ENCODE measurements at places on chromosomes 7 and 10. TPM values are rescaled to one million over a fixed set of nuclear protein-coding genes. Genes with fewer than 3 reads are reported as not detected.

RNF32 gene
- 0.75 TPM for total RNA-seq

ATG9B gene
- 0.22 TPM for total RNA-seq

MYL10 gene
- total RNA-seq, result 14.8 TPM

HOGA1 gene
- 0.89 TPM for total RNA-seq

HOXA2 gene
- total RNA-seq, result 0.71 TPM

COL1A2 gene
- total RNA-seq, result 5,114 TPM

ERVW-1 gene
- 0.40 TPM for total RNA-seq

HIF1AN gene
- 9.4 TPM for total RNA-seq

POP7 gene
- 31.6 TPM for total RNA-seq

NODAL gene
- total RNA-seq, result 0.04 TPM

AUTS2 gene
- 28.6 TPM for total RNA-seq

LAMB4 gene
- total RNA-seq, result 0.13 TPM

LRRD1 gene
- total RNA-seq, result 0.31 TPM

GPR15LG gene
- total RNA-seq, result not detected

DNA sequence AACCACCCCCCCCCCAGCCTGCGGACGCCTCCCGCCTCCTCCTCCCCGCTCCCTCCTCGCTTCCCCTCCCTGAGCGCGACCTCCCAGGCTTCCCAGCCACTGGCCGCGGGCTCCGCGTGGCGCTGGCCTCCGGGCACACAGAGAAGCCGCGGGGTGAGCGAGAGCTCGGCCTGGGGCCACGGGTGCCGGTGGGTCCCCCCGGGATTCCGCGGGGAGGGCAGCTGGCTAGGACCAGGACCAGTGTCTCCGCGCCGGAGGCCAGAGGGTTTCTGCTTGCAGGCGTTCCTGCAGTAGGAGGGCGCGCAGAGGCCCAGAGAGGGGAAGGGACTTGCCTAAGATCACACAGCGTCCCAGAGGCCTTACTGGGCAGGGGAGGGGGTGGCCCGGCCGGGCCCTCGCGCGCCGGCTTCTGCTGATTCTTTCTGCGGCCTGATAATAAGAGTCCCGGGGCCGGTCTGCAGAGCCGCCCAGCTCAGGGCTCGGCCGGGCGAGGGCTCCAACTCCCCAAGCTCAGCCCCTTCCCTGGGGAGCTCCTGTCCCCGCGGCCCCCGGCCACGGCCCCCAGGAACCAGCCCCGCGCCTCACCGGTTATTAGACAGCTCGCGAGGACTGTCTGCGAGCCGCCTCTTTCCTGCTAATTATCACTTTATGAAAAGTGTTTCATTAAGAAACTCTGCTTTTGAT is 10.1 kb downstream of the UNCX start:
- no peak overlapping the region for H3K4me3 ChIP-seq
- no peak overlapping the region for H3K27ac ChIP-seq
- peaks cover 3% of the 10 kb centered on the region for H3K4me1 ChIP-seq
- DNase-seq, result no peak
- no peaks in the 10 kb centered on the region for H3K36me3 ChIP-seq

DNA sequence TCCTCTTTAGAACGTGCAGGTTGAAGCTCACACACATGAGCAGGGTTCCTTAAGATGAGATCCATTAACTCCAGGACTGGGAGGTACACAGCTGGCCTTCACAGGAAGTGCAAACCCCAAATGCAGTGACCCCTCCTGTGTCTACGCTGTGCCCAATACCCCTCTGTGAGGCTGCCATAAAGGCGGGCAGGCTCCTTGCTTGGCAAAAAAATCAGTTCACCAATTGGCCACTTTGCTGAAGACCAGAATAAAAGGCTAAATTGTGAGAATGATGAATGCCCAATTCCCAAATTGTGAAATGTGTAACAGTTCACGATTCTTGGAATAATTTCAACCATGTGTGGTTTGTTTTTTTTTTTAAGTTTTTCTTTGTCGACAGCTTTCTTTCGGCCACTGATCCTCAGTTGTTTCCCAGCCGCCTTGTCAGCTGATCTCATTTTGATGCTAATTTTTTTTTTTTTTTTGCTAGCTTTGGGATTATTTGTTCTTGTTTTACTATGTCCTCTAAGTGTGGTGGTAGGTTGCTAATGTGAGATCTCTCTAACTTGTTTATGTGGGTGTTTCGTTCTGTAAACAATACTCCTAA is 101.9 kb upstream of the PRSS58 start:
- H3K4me1 ChIP-seq, result no peaks in the 10 kb centered on the region
- H3K36me3 ChIP-seq, result no peaks in the 10 kb centered on the region
- H3K27me3 ChIP-seq, result no peaks in the 10 kb centered on the region
- DNase-seq, result no peak
- H3K27ac ChIP-seq, result no peak overlapping the region

DNA sequence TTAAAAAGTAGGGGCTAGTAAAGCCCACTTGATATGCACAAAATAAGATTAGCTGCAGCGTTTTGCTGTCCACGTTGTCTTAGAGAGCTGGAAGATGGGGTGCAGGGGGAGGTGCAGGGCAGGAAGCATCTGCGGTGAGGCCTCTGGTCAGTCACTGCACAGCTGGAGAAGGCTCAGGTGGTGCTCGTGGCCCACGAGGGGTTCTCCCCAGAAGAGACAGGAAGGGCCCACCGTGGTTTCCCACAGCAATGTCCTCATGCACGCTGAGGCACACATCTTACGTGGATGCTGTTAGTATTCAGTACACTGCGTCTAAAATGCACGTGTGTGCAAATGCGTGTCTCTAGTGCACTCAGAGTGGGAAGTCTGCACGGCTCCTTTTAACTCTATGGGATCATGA is 582.1 kb downstream of the PTPRN2 start:
- no peaks in the 10 kb centered on the region for H3K36me3 ChIP-seq
- no peak overlapping the region for H3K27ac ChIP-seq
- no peak for DNase-seq
- peaks cover 14% of the 10 kb centered on the region for H3K27me3 ChIP-seq

DNA sequence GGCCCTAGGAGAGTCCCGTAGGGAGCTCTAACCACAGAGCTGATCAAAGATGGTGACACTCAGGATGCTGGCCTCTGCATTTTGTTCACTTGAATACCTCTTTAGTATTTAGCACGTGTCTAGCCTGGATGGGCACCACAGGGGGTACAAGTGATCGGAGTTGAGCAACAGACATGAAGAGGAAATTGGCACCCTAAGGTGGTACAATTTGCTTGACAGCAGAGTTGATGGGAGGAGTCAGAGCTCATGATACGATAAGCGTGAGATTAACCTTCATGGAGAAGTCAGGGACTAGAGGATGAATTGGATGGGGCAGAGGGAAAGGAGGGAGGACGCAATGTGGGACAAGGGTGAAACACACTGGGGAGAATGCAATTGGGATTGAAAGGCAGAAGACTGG is 9.9 kb upstream of the ZNF212 start:
- no peak overlapping the region for H3K27ac ChIP-seq
- peaks cover 15% of the 10 kb centered on the region for H3K36me3 ChIP-seq
- DNase-seq, result no peak
- no peaks in the 10 kb centered on the region for H3K4me1 ChIP-seq

DNA sequence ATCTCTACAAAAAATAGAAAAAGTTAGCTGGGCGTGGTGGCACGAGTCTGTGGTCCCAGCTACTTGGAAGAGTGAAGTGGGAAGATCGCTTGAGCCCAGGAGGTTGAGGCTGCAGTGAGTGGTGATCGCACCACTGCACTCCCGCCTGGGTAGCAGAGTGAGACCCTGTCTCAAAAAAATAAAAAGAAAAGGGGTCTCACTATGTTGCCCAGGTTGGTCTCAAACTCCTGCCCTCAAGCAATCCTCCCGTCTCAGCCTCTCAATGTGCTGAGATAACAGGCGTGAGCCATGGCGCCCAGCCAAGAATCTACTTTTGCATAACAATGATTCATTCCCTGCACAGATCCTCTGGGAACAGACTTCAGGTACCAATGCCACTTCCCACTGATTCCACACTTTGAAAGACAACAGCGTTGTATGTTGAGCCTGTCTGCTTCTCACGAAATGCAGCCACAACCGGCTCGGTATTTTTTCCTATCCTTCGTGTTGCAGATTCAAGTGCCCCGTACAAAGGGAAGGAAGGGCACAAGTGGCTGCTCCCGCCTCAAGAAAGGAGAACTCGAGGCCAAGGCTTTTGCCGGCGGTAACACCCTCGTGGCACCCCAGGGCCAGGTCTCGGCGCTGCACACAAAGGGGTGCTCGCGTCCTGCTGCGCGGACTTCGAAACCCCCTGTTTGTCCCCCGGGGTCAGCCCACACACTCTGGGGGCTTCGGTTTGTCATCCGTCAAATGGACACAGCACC is 745 bp downstream of the DAGLB start:
- H3K4me1 ChIP-seq, result peaks cover 11% of the 10 kb centered on the region
- peak overlapping the region; percentile 89 for H3K27ac ChIP-seq
- H3K27me3 ChIP-seq, result no peaks in the 10 kb centered on the region
- peak; percentile 68 for DNase-seq
- H3K36me3 ChIP-seq, result peaks cover 26% of the 10 kb centered on the region

DNA sequence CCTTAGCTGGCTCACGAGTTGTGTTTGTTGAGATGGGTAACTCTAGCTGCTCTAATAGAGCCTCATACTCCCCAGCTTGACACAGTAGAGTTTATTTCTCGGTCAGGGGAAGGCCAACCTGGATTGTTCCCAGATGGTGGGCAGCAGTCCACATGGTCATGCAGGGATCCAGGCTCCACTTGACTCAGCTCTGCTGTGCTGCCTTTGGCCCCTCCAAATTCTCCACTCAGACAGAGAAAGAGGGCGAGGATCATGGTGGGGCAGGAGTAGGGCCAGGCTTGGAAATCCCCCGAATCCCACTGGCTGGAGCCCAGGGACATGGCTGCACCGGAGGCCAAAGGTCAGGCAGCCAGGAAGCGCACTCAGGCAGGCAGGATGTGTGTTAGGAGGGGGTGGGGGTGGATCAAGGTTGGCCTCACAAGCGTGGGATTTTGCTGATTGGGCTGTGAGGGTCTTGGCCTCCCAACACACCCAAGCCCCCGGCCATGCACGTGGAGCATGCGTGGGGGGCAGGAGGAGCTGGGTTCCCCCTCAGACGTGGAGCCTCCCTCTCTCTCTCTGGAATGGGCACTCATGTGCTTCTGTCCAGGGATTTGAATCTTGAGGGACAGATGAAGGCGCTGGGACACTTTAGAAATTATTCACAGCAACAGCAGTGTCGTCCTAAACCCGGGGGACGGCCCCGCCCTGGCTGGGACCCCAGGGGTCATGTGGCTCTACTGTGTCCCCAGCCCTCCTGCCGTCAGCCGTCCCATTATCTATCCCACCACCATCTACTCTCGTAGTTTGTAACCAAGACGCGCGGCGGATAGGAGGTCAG is 44.8 kb downstream of the PDGFA start:
- DNase-seq, result no peak
- peaks cover 13% of the 10 kb centered on the region for H3K27me3 ChIP-seq
- H3K36me3 ChIP-seq, result no peaks in the 10 kb centered on the region

- no peak overlapping the region for H3K27ac ChIP-seq
- H3K4me1 ChIP-seq, result no peaks in the 10 kb centered on the region
- H3K36me3 ChIP-seq, result no peaks in the 10 kb centered on the region
- no peak for DNase-seq
- H3K4me3 ChIP-seq, result no peak overlapping the region
These were observed 36.9 kb upstream of the GSDME start for GRCh38 chr7:24793982-24794648.

- H3K4me1 ChIP-seq, result peaks cover 32% of the 10 kb centered on the region
- no peak overlapping the region for H3K4me3 ChIP-seq
- no peak for DNase-seq
- H3K27ac ChIP-seq, result no peak overlapping the region
These were observed 228.6 kb downstream of the MAD1L1 start for GRCh38 chr7:2003931-2004812.

DNA sequence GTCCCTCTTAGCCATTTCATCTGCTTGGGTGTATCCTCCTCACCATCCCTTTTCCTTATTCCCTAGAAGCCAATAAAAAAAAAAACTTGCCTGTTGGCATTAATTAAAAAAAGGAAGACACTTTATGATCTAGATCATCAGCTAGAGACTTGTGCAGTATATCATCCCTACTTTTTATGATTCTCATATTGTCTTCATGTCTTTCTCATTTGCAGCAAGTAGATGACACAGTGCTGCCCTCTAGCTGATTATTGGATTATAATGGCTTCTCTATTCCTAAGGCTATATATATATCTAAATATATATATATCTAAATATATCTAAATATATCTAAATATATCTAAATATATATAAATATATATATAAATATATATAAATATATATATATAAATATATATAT is 272.4 kb upstream of the LRGUK start:
- peaks cover 6% of the 10 kb centered on the region for H3K4me1 ChIP-seq
- DNase-seq, result peak; percentile 72
- H3K4me3 ChIP-seq, result no peak overlapping the region
- no peaks in the 10 kb centered on the region for H3K27me3 ChIP-seq
- no peak overlapping the region for H3K27ac ChIP-seq
- no peaks in the 10 kb centered on the region for H3K36me3 ChIP-seq

DNA sequence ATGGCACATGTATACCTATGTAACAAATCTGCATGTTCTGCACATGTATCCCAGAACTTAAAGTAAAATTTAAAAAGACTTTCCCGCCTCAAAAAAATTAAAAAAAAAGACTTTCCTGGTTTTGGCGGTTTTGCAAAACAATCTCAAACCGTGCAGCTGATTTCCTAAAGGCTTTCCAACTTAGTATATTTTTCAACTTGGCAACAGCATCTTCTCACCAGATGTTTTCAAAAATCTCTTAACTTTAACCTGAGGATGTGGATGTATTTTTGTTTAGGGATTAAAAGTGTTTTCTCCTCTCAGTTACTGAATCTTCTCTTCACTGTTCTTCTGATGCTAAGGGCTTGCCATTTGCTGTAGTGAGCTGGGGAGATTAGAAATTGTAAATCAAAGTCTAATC is 96.5 kb upstream of the PLPP4 start:
- DNase-seq, result peak; percentile 86
- H3K27ac ChIP-seq, result no peak overlapping the region
- H3K4me1 ChIP-seq, result peaks cover 3% of the 10 kb centered on the region
- no peaks in the 10 kb centered on the region for H3K36me3 ChIP-seq
- H3K4me3 ChIP-seq, result no peak overlapping the region

- no peaks in the 10 kb centered on the region for H3K4me1 ChIP-seq
- H3K27me3 ChIP-seq, result no peaks in the 10 kb centered on the region
- no peaks in the 10 kb centered on the region for H3K36me3 ChIP-seq
- no peak overlapping the region for H3K4me3 ChIP-seq
- DNase-seq, result peak; percentile 69
- no peak overlapping the region for H3K27ac ChIP-seq
These were observed 35.4 kb downstream of the C7orf25 start for GRCh38 chr7:42876182-42877068.

DNA sequence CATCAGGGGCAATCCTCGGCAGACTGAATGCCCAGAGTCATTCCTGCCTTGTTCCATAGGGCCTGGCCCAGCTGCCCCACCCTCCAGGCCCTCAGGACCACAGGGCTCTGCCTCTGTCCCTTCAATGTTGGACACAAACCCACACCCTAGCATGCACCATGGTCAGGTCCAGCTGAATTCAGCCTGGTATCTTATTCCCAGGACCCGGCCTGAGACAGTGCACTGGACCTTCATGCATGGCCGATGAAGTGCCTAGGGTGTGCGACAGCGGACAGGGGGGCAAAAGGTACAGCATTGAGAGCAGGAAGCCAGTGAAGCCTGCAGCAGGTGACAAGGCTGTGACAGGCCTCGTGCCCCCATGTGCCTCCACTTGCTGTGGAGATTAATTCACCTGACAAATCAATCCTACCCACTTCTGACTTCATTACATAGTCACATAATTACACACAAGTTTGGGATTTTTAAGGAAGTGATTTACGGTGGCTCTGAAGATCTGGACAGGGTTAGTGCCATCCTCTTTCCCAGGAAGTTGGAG is 261.9 kb downstream of the GRID1 start:
- peaks cover 2% of the 10 kb centered on the region for H3K27me3 ChIP-seq
- no peak for DNase-seq
- H3K4me1 ChIP-seq, result no peaks in the 10 kb centered on the region

GRCh38 chr10:73439055-73439454 is 5.7 kb upstream of the MSS51 start:
- peaks cover 24% of the 10 kb centered on the region for H3K36me3 ChIP-seq
- no peak for DNase-seq
- H3K27ac ChIP-seq, result no peak overlapping the region
- H3K4me1 ChIP-seq, result no peaks in the 10 kb centered on the region
